ENCODE measurements at places on chromosomes 3 and 15.

- DNase-seq: no peak
These were observed 12.1 kb downstream of the SLC24A5 start for GRCh38 chr15:48132874-48133273.

DNA sequence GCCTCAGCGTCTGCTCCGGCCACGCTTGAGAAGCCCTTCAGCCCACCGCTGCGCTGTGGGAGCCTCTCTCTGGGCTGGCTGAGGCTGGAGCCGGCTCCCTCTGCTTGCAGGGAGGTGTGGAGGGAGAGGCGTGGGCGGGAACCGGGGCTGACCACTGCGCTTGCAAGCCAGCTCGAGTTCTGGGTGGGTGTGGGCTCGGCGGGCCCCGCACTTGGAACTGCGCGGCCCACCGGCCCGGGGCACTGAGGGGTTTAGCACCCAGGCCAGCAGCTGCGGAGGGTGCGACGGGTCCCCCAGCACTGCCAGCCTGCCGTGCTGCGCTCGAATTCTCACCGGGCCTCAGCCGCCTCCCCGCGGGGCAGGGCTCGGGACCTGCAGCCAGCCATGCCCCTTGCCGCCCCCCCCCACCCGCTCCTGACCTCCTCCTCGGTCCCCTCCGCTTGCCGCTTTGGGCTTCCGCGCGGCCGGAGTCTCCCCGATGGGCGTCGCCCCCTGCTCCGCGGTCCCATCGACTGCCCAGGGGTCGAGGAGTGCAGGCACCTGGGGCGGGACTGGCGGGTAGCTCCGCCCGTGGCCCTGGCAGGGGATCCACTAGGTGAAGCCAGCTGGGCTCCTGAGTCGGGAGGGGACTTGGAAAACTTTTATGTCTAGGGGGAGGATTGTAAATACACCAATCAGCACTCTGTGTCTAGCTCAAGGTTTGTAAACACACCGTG, 106.7 kb downstream of the RAP2B start:
- DNase-seq: no peak

- no peak for DNase-seq
These were observed 691.5 kb upstream of the ARPP21 start for GRCh38 chr3:34947834-34948233.

DNA sequence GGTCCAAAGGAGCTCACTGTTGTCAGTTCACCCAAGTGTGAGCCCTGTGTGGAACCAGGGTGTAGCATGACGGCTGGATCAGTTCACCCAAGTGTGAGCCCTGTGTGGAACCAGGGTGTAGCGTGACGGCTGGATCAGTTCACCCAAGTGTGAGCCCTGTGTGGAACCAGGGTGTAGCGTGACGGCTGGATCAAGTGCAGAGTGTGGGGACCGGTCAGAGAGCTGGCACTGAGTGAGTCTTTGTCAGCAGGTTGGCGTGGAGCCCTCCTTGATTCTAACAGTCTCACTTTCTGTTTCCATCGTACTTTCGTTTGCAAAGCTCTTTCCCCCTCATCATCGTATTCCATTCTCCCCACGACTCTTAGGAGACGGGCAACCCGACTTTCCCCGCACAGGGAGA, 57.9 kb upstream of the DLG1 start:
- DNase-seq: no peak

DNA sequence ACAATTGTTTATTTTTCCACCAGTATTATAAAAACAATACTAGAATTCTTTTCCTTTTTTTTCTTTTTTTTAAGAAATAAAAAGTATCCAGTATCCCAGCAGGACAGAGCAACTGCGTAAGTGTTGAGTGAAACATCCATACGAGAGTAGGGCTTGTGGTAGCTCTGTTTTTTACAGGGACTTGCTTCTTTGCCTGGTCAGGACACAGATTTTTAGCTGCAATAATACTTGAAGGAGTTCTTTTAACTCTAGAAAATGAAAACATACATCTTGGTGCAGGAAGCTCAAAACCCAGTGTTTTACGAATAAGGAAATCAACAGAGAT, 297.7 kb upstream of the NR2E3 start:
- DNase-seq: no peak

DNA sequence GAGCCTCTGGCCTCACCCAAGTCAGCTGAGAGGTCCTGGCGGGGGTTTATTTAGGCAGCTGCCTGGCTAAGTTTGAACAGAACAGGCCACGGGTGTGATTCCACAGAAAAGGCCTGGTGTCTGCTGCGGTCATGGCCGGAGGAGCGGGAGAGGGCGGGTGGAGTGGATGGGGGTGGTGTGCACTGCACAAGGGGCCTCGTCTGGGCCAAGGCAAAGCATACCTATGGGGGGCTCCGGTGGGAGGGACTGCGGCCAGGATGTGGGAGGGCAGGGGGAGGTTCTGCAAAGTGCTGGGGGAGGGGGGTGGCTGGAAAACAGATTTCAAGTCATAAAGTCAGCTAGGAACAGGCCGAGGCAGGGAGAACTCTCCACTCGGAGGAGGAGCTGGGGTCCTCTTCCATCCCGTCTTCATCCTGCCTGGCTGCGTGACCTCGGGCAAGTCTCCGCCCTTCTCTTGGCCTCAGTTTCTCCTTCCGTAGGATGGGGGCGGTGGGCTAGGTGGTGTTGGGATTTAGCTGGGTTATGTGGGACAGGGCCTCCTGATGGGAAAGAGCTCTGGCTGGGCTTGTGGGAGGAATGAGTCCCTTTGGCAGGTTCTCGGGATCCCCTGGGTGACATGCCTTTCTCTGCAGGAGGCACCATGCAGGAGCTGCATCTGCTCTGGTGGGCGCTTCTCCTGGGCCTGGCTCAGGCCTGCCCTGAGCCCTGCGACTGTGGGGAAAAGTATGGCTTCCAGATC, 878 bp downstream of the ISLR start:
- no peak for DNase-seq
